Skeletal muscle cell (primary cell): ENCODE measurements at places on chromosomes 5 and 9.

DNA sequence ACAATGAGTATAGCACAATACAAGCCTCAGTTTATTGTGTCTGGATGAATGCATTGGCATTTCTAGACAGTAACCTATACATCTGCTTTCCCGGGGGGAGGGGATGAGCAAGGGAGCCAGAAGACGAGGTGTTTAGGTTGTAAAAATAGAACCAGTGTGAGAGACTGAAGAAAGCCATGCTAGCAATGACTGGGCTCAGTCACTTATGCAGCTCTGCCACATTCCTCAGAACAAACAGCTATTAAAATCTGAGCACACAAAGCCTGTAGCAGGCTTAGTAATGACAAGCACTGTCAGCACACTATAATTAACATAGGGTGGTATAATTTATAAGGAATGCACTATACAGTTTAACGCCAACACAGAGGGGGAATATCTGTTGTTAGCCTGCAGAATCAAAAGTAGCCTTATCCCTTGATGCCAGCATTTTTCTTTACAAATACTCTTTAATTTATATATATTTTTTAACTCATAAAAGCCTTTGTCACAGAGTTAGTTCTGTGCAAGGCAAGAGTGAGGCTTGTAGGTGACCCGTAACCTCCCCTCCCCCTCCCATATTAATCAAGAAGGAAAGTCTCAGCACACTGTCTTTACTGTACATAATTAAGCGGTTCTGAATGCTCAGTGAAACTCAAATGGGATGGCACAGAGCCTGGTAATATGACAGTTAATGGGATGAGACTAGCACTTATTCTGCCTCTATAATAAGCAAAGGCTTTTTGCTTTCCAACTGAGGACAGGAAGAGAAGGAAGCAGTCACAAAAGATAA, 295.4 kb downstream of the CSNK1G3 start:
- no peak for DNase-seq

- no peak for DNase-seq
Observed at GRCh38 chr5:102611312-102611711, 112.5 kb upstream of the SLCO6A1 start.

- DNase-seq: no peak
Observed at GRCh38 chr5:148653836-148654781, at the start of gene HTR4. HTR4 (minus strand) TSS chr5:148654527; CDS start chr5:148637014, 17,513 bp downstream.

GRCh38 chr9:110947491-110948044, 90.7 kb downstream of the LPAR1 start:
- no peak for DNase-seq

DNA sequence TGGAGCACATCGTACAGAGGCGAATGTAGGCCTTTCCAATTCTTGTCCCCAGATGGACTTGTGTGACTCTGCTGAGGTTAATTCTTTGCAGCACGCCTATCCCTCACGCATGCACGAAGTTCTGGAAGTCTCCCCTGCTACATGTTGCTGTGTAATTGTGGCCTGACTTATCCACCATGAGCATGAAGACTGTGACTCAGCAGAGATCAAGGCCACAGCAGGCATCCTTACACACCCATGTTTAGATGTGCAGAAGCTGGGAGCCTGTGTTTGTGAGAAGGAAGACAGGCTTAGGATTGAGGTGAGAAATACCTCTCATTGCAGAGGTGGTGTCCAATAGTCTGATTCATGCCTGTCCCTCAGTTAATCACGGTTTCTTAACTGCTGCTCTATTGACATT, 135.6 kb downstream of the ICE1 start:
- no peak for DNase-seq

DNA sequence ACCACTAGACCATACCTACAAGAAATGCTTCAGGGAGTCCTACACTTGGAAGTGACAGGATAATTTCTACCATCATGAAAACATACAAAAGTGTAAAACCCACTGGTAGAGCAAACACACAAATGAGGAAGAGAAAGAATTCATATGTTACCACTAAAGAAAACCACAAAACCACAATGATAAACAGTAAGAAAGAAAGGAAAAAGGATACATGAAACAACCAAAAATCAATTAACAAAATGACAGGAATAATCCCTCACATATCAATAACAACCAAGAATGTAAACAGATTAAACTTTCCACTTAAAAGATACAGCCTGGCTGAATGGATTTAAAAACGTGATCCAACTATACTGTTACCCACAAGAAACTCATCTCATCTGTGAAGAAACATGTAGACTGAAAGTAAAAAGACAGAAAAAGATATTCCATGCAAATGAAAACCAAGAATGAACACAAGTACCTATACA, 83.4 kb downstream of the LPAR1 start:
- no peak for DNase-seq
